ENCODE measurements at places on chromosomes 6 and 20. TPM values are rescaled to one million over a fixed set of nuclear protein-coding genes. Genes with fewer than 3 reads are reported as not detected.

DNA sequence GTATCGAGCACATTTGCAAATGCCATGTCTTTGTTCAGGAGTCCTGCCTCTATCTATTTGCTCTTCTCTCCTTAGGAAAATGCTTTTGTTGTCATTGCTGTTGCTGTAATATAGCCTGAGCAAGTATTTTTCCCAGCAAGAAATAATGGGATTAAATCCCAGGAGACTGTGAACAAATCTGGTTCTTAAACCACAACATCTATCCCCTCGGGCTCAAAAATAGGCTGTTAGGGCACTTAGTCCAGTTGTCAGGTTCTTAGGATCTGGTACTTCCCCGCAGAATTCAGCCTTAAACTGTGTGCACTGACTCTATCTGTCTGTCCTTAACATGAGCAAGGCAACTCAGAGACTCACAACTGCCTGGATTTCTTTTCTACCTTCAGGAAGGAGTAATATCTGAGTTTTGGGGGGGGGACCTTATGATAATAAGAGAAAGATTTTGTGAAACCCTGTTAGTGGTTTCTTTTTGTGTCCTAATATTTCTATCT lies 437.5 kb downstream of the HTR1B start:
- no peak for DNase-seq

DNA sequence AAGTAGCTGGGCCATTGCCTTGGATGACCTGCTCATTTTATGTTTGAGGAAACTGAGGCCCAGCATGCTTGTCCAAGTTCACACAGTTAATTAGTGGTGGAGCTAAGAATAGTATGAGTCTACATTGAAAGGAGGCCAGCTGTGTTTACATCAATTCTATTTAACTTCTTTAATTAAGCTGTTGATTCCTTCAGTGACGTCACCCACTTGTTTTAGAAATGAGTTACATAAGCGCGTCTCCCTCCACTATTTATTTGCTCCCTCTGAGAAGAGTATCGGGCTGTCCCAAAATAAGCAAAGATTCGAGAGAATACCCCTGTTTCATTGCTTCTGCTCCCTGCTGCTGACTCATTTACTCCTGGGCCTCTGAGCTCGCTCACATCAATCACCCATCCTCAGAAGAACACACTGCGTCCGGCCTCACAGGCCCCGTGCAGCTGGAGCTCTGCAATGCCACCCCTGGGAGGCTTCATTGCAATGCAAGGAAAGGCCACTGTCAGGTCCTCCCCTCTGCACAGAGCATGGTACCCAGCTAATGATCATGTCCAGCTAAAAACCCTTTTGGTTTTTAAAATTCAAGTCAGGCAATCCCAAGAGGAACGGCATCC lies 74.8 kb upstream of the BMP2 start:
- DNase-seq = no peak

- DNase-seq = no peak
Measured at GRCh38 chr6:4880363-4880762, 104.2 kb downstream of the CDYL start.

GRCh38 chr6:11245381-11246256 lies 13.2 kb upstream of the NEDD9 start:
- DNase-seq = peak; percentile 63

DNA sequence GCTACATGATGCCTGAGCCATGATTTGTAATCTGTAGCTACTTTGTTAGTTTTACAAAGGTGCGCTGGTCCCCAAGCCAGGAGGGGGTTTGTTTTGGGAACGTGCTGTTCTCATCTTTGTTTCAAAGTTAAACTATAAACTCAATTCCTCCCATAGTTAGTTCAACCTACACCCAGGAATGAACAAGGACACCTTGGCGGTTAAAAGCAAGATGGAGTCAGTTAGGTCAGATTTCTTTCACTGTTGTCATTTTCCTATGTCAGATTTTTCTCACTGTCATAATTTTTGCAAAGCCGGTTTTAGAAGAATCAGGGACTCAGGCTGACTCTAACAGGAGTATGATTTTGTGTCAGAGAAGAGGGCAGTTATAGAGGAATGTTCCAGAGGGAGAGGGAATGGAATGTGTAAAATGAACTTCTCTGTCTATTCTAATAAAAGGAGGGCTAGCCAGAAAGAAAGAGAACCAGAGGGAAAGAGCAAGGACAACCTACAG lies 2.3 kb upstream of the GMPR start:
- DNase-seq = no peak

GRCh38 chr20:17794400-17794799 lies 94.6 kb downstream of the BANF2 start:
- no peak for DNase-seq

- no peak for DNase-seq
Measured at GRCh38 chr6:15533379-15534026, 129.3 kb downstream of the DTNBP1 start.

FAM83C gene
- 3.0 TPM for polyA plus RNA-seq

CFAP206 gene
- polyA plus RNA-seq = 0.14 TPM

EMILIN3 gene
- polyA plus RNA-seq = 22.0 TPM

OTOR gene
- polyA plus RNA-seq = not detected

SPINT4 gene
- not detected for polyA plus RNA-seq

All from muscle of back (tissue), 13 donors.